ENCODE measurements at places on chromosomes 6 and 20. TPM values are rescaled to one million over a fixed set of nuclear protein-coding genes. Genes with fewer than 3 reads are reported as not detected.

The RHAG gene
- not detected for total RNA-seq

The RGS17 gene
- 4.8 TPM for total RNA-seq

DNA sequence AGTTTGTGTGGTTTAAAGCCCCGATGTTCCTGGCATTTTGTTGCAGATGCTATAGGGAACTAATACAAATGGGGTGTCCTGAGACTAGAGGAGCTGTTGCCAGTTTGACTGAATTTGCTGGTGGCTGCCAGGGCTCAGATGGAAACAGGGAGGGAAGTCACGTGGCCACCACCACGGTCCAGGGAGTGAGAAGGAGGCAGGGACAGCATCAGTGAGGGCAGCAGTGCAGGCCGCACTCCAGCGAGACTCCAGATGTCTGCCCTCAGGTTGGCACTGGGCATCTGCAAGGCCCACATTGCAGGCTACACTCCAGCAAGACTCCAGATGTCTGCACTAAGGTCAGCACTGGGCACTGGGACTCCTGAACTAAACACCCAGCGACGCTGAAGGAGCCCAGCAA, 86.2 kb downstream of the RAMACL start:
- no peak for DNase-seq
- H3K4me1 ChIP-seq: no peaks in the 10 kb centered on the region
- H3K27ac ChIP-seq: no peak overlapping the region
- H3K4me3 ChIP-seq: no peak overlapping the region

GRCh38 chr6:115524821-115525220, 535.9 kb downstream of the FRK start:
- H3K36me3 ChIP-seq: no peaks in the 10 kb centered on the region
- no peaks in the 10 kb centered on the region for H3K4me1 ChIP-seq
- H3K4me3 ChIP-seq: no peak overlapping the region

DNA sequence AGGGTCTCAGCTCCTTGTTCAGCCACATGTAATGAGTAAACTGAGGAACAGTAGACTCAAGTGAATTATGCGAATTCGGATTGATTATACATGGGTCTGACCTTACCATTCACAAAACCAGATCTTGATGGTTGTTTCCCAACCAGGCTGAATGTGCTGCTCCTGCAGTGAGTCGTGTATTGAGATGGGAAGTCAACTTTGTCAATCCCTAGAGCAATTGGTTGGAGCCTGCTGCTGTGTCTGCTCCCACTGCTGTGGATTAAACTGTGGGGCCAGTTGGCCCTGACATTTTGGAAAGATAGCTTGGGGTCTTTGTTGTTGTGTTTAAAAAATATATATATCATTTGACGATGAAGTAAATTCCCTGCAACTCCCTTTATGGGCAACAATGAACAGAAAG, 23.9 kb downstream of the FAM50B start:
- H3K36me3 ChIP-seq: no peaks in the 10 kb centered on the region
- no peaks in the 10 kb centered on the region for H3K27me3 ChIP-seq
- no peak for DNase-seq
- H3K4me3 ChIP-seq: no peak overlapping the region
- no peaks in the 10 kb centered on the region for H3K4me1 ChIP-seq
- no peak overlapping the region for H3K27ac ChIP-seq
